ENCODE measurements at places on chromosomes 11 and 22.
A peak's percentile ranks its signal among the peaks of the same experiment; 100 is the strongest.

GRCh38 chr11:41861838-41862237 is 402.4 kb upstream of the LRRC4C start:
- DNase-seq = no peak

- DNase-seq = no peak
Measured at GRCh38 chr11:69353696-69354544, 60.0 kb downstream of the MYEOV start.

- peak; percentile 96 for DNase-seq
Measured at GRCh38 chr11:126359431-126360048, 4.1 kb downstream of the ST3GAL4 start.

- no peak for DNase-seq
Measured at GRCh38 chr11:85472953-85473352, 154.2 kb downstream of the DLG2 start.

- no peak for DNase-seq
Measured at GRCh38 chr11:107840129-107840484, 18.5 kb downstream of the SLC35F2 start.

DNA sequence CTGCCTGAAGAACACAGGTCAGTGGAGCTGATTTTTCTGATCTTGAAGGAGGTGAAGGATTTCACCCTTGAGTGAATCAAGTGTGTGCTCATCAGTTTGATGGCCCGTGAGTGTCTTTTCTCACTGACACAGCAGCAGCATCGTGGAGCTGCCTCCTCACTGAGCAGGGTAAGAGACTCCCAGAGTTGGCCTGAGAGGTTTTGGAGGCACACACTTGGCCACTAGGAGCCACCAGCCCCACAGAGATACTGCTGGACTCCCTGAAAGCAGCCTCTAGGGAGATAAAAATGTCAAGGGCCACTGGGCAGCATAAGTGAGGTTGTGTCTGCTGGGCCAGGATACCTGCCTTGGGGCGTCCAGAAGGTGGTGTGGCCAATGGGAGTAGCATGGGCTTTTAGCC is 245.4 kb downstream of the GRIK4 start:
- no peak for DNase-seq

GRCh38 chr22:38172832-38173640 is 8.6 kb downstream of the PLA2G6 start:
- DNase-seq = no peak
